ENCODE measurements at places on chromosomes 6 and 20.

- DNase-seq = no peak
These were observed 37.2 kb upstream of the MYLK2 start for GRCh38 chr20:31781945-31782344.

GRCh38 chr6:45706319-45706718, 309.3 kb downstream of the CLIC5 start:
- no peak for DNase-seq

GRCh38 chr6:69232008-69232407, 564.8 kb downstream of the LMBRD1 start:
- DNase-seq = no peak

DNA sequence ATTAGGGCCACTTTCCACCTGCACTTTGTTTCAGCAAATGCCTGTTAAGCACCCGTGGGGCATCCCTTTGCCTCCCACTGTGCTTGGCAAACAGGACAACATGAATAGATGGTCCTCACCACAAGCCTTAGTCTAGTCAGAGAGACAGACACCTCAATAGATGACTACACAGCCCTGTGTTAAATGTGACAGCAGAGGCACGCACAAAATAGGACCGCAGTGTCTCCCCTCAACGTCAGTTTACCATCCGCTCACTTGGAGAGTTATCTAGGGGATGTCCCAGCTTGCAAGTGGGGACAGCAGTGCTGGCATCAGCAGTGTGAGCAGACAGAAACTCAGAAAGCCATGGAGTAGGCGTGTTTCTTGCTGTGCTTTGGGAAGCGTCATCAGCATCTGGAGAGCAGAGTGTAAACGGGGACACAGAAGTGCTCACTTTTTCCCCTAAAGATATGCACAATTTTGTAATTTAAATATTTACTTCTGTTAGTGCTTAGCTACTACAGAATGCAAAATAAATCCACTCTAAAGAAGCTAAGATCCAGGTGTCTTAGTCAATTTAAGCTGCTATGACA, 66.0 kb upstream of the TXNDC5 start:
- DNase-seq = no peak

GRCh38 chr6:44102527-44102926, 24.7 kb downstream of the MRPL14 start:
- no peak for DNase-seq

GRCh38 chr20:49868964-49869363, 46.4 kb downstream of the SPATA2 start:
- DNase-seq = no peak

- DNase-seq = no peak
These were observed at the start of gene KCNS1 for GRCh38 chr20:45100563-45101245. Gene KCNS1, minus strand, starts transcription at chr20:45101127. Its CDS starts 1,891 bp downstream, at chr20:45099236.

- no peak for DNase-seq
These were observed 107.1 kb downstream of the PSMB1 start for GRCh38 chr6:170445971-170446370.

GRCh38 chr6:119929121-119929520, 579.6 kb upstream of the MAN1A1 start:
- no peak for DNase-seq

- DNase-seq = no peak
These were observed 127.5 kb downstream of the SASH1 start for GRCh38 chr6:148470156-148470555.

DNA sequence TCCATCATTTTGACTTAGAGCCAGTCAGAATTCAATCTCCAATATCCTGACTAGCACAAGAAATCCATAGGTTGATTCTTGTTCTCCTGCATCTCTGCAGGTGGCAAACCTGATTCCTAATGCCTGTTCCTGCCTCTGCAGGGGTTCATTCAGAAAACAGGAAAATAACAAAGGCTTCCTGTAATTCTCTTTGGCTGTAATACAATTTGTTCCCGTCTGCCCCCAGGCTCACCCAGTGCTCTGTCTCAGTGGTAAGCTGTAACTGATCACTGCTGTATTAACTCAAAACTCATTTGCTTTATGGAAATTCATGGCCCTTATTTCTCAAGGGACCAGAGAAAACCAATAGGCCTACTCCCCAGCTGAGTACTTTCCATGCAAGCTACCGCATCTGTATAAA, 88.6 kb downstream of the OPRM1 start:
- DNase-seq = no peak

DNA sequence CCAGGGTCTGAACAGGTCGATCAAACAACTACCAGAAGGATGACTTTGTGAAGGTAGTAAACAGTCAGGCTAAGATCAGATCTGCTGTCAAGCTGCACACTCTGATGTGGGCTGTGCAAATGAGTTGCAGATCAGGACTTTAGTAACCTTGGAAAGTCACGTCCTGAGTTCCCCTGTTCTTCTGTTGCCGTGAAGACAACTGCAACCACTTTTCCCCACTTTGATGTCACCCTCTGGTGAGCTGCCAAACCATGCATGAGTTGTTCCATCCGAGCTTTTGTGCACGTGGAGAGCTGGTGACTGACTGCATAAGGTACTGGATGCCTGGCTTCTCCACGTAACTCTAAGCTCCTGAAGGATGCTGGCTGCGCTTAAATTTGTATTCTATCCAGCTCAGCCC, 111.0 kb downstream of the CD83 start:
- no peak for DNase-seq

DNA sequence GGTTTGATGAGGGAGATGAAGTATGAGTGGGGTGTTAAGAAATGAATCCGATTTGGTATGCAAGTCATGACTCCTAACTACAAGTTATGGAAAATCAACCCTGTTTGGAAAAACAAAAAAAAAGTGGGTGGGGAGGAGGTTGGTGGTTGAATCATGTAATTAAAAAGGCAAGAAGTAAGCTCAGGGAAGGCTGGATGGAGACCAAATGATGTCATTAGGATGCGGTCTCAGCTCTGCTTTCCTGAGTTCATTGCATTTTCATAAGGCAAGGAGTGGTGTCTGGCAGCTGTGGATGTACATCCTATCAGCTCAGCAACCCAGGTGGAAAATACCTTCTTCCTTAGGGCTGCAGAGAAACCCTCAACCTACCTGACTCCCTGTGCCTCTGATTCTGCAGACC, 60.4 kb upstream of the AKAP12 start:
- no peak for DNase-seq

- no peak for DNase-seq
These were observed 479.0 kb upstream of the CITED2 start for GRCh38 chr6:139853302-139853992.
